Astrocyte (in vitro differentiated cells and primary cell): ENCODE measurements at places on chromosomes 16 and 17. TPM values are rescaled to one million over a fixed set of nuclear protein-coding genes. Genes with fewer than 3 reads are reported as not detected.

- DNase-seq, result no peak
Measured at GRCh38 chr17:45667591-45668171, 116.4 kb upstream of the CRHR1 start.

DNA sequence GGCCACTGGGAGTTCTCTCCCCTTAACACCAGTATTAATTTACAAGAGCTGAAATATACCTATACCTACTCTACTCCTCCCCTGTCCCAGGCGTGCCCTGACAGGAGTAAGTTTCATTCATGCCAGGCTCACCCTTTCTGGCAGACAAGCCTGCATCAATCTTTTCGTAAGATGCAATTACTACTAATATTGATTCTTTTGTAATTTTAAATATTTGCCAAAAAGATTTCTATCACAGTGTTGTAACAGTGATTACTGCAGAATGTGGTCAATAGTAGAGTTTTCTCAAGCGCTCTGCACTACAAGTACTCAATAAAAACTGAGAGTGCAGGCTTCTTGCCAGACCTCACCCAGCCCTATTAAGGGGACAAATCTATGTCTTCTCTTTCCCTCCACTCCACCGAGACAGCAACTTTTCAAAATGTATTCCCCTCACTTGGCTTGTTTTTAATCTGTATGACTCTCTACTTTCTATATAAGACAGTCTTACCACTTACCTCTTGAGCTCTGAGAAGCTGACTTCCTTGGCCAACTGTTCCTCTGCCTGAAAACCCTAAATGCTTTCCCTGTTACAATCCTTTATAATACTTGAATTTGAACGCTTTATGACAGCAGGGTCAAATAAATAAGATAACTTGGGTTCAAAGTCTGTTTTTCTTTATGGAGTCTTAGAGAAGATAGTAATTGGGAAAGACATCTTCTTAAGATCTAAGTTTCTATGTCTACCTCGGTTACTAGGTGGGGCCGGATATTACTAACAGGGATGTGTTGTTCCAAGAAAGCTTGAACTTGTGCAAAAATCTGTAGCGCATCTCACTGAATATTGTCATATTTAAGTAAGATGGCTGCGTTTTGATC lies at the start of gene TMIGD1:
Gene TMIGD1 (minus strand): TSS at position 555 of the 858 bp plus-strand sequence. CDS start 1,924 bp downstream, outside the sequence.
- DNase-seq, result no peak

- DNase-seq, result peak; percentile 91
Measured at GRCh38 chr17:691423-691822, 23.2 kb downstream of the VPS53 start.

DNA sequence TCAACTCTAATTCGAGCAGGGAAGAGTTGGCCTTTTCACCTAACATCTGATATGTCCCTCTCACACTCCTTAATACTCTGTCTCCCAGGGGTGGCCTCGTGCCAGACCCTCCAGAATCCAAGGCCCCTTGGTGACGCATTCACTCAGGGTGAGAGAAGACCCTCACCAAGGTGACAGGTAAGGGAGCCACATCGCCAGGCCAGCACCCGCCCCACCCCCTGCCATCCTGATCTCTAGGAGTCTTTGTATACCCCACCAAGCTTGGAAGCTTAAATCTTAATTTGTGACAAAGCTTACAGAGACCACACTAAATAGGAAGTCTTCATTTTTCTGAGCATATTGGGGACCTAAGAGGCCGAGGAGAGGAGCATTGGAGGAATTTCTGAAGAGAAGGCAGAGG lies 286.1 kb downstream of the IRF8 start:
- no peak for DNase-seq

GRCh38 chr17:67693811-67694210 lies 23.9 kb upstream of the NOL11 start:
- DNase-seq, result no peak

GRCh38 chr17:15319452-15320010 lies 21.9 kb downstream of the TEKT3 start:
- no peak for DNase-seq

GRCh38 chr17:50331085-50331791 lies 14.7 kb upstream of the XYLT2 start:
- peak; percentile 97 for DNase-seq

DNA sequence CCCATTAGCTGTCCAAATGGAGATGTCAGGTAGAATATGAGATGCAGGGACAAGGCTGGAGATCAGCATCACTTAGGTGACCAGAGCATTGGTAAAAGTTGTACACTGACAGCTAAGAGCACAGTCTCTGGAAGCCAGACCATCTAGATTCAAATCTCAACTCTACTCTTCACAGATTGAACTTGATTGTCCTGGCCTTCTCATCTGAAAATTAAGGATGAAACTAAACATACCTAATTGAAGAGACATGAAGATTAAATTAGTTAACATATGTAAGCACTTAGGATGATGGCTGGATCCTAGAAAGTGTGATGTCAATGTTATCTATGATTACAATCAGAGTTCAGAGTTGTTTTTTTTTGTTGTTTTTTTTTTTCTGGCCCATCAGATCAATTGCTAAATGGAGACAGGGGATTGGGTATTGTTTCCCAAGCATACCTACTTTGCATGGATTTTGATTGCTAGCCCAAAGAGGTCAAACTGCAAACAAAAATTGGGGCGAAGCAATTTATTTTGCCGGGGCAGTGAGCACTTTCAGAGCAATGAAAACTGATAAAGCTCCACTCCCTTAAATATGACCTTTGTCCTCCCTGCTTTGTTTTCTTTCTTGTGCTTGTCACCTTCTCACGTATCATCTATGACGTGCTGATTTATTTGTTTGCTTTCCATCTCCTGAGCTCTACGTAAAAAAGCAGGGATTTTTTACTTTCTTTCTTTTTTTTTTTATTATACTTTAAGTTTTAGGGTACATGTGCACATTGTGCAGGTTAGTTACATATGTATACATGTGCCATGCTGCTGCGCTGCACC lies 217.6 kb upstream of the CPHXL start:
- DNase-seq, result no peak

- DNase-seq, result no peak
Measured at GRCh38 chr16:68473358-68474070, 25.2 kb upstream of the SMPD3 start.

DNA sequence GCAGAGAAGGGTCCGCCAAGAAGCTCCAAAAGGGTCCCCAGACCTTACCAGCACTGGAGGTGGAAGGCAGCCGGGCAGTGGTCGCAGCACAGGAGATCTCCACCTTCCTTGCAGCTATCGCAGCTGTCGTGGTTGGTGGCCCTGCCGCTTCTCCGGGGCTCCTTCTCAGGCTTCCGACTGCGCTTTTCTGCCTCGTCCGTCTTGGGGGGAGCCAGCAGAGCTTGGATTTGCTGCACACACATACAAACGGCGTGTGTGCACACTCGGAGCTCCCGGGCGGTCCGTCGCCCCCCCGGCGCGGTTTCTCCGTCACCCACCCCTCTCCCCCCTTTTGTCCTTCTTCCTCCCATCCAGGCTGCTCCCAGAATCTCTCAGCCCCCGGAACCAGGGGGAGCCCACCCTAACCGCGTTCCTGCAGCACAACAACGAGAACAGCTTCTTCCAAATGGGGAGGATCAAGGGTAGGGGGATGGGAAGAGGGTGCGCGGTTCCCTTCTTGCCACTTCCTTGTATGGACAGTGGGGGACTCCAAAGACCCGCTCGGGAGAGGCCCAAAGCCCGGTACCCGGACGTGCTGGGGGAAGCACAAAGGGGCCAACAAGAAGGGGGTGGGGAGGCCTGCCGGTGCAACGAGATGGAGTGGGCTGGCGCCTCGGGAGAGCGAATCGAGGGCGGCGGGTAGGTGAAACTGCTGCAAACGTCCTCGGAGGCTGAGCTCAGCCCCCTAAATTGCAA lies 1.1 kb downstream of the PHF12 start:
- peak; percentile 37 for DNase-seq

- DNase-seq, result peak; percentile 67
Measured at GRCh38 chr17:47188271-47188875, 722 bp downstream of the CDC27 start.

DNA sequence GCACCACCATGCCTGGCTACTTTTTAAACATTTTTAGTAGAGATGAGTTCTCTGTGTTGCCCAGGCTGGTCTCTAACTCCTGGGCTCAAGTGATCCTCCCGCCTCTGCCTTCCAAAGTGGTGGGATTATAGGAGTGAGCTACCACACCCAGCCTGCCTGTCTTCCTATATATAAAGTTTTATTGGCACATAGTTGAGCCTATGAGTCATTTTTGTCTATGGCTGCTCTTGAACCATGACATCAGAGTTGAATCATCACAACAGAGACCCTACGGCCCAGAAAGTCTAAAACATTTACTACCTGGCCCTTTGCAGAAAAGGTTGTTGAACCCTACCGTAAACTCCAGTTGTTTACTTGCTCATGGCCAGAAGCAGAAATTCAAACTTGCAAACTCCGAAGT lies 7.9 kb downstream of the SEPTIN12 start:
- DNase-seq, result no peak

Gene SLC16A5
- total RNA-seq, result 7.1 and 10.6 TPM in 2 replicates

Gene MT1M
- total RNA-seq, result not detected in 2 replicates
